ENCODE measurements at places on chromosomes 4 and X.

GRCh38 chr4:102031406-102031805 is 240.9 kb downstream of the BANK1 start:
- no peak for DNase-seq

- no peak for DNase-seq
Measured at GRCh38 chrX:30039768-30040167, 175.6 kb upstream of the MAGEB2 start.

- no peak for DNase-seq
Measured at GRCh38 chrX:56228914-56229313, 3.2 kb upstream of the KLF8 start.

DNA sequence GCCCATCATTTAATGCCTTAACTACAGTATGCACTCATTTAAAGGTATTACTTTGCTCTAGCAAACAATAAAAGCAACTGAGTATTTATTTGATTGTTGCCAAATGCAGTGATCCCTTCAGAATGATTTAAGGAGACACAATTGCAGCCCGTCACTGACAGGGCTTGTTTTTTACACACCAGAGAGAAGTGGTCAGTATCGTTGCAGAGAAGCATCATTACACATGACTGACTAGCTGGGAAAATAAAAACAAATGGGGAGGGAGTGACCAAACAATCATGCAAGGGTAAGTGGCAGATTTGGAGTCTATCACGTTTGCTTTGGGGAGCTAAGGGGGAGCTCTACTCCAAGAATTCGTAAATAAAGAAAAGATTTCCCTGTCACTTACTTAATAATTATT is 1685.3 kb upstream of the TENM3 start:
- no peak for DNase-seq

- DNase-seq = no peak
Measured at GRCh38 chr4:153233761-153234371, 29.6 kb downstream of the TRIM2 start.

DNA sequence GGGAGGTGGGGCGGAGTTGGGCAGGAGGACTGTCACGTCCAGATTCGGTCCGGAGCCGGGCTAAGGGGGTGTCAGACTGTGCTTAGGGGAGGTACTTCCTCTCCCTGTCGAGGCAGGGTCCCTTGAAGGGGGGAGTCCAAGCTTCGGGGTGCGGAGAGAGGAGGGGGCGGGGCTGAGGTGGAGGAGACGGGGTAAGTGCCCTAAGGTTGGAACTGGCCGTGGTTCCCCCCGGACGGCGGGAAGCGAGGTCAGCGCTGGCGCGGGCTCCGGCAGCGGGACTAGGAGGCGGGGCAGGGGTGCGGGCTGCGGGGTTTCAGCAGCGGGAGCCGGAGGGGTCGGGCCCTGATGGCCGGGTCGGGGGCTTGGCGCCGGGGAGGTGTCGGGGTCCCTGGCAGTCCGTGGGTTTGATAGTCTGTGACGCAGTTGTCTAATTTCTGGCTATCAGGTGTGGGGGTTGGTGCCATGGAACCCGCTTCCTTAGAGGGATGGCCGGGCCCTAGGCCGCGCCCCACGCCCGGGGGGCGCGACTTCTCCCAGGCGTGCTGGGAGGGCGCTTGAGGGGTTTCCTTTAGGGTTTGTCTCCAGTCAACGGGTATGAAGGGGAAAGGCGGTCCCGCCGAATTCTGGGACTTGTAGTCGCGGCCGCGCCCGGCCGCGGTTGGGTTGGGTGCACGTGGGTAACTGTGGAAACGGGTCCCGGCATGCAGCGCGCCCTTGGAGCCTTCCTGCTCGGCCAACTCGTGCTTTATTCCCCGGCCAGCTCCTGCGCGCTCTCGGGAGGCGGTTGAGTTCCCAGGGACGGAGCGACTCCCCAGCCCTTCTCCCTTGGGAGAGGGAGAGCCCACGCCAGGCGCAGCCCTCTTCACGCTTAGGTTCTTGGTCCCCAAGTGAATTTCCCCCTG is 1.5 kb downstream of the DCUN1D4 start:
- DNase-seq = no peak

DNA sequence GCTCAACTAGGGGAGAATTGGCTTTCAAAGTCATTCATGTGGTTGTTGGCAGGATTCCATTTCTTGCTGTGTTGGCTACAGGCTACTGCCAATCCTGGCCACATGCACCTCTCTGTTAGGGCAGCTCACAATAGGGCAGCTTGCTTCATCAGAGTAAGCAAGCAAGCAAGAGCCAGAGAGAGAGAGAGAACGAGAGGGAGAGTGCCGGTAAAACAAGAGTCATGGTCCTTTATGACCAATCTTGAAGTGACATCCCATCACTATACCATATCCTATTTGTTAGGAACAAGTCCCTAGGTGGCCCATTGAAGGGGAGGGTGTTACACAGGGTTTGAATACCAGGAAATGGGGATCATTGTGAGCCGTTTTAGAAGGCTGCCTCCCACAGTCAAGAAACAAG is 33.0 kb upstream of the TLR2 start:
- DNase-seq = no peak

DNA sequence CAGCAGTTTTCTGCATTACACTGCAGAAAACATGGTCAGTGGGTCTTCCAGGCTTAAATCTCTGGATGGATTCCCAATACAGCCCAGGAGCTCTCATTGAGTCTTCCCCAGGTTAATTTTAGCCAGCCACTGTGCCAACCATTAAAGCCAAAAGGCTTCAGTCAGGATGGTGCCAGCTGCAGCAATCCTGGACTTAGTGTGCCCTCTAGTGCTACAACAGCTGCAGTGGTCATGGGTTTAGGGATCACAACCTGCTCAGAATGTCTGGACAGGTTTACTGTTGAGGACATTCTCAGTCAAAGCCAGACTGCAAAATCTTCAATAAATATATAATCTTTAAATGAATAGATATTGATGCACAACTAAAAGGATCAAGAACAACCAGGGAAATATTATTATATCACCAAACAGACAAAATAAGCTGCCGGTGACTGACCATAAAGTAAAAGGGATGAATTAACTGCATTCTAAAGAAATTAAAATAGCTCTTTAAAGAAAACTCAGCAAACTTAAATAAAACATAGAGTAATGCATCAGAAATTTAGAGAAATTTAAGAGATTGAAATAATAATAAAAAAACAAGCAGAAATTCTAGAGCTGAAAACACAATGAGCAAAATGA is 639.9 kb downstream of the SPOCK3 start:
- DNase-seq = no peak

- DNase-seq = no peak
Measured at GRCh38 chr4:123564758-123565346, 168.3 kb downstream of the SPRY1 start.

- no peak for DNase-seq
Measured at GRCh38 chr4:59960143-59960542, 1240.0 kb upstream of the ADGRL3 start.

GRCh38 chr4:142264961-142265360 is 581.1 kb downstream of the INPP4B start:
- DNase-seq = no peak

- DNase-seq = no peak
Measured at GRCh38 chrX:46310815-46311497, 234.3 kb downstream of the ZNF674 start.

GRCh38 chr4:80521438-80521837 is 185.9 kb downstream of the CFAP299 start:
- DNase-seq = no peak

- no peak for DNase-seq
Measured at GRCh38 chr4:75671802-75672421, 1.3 kb downstream of the G3BP2 start.

GRCh38 chr4:38204339-38205035 is 244.3 kb downstream of the PTTG2 start:
- DNase-seq = no peak

DNA sequence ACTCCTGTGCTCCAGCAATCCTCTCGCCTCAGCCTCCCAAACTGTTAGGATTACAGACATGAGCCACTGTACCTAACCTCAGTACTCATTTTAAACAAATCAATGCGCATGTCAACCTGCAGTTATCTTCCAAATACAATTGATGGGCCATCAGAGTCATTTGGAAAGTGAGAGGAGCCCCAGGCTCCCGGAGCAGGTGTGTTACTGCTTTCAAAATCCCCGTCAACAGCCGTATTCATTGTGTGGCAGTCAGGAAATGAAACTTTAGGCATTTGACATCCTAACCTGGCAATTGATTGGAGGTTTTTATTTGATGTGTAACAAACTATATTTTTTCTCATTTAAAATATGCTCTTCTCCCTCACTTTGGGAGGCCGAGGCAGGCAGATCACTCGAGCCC is 623.6 kb upstream of the TENM3 start:
- no peak for DNase-seq

- no peak for DNase-seq
Measured at GRCh38 chr4:139768366-139768765, 102.7 kb downstream of the MGST2 start.

DNA sequence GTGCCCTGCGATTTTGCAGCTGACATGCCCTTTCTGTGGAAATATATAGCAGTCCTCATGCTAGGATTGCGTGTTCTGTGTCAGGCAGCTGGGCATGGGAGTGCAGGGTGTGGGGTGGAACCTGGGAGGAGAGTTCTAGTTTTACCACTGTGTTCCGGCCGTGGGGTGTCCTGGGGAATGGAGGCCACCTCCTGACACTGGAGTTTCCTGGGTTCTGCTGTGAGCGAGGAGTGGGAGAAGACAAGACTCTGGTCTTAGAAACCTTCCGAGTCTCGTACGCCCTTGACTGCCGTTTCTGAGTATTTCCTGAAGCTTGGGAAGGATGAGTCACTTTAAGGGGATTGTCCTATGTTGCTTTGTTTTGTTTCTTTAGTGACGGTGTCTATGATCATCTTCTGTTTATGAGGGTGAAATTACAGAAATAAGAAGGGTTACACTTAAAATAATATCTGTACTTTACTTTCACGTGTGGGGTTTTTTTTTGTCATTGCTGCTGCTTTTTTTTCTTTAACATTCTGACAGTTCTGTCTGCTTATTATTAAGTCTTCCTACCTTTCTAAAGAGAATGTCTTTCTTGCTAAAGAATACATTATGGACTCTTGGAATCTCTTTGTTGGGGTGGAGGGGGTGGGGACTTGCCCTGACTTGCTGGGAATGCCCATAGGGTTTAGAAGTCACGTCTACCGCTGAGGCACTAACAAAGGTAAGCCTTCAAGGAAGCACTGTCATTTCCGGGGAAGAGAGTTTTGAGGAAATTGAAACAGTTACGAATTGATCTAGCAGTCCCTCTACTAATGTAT is 19.1 kb downstream of the CD99 start:
- no peak for DNase-seq

- no peak for DNase-seq
Measured at GRCh38 chrX:148728901-148729300, 228.5 kb downstream of the AFF2 start.

DNA sequence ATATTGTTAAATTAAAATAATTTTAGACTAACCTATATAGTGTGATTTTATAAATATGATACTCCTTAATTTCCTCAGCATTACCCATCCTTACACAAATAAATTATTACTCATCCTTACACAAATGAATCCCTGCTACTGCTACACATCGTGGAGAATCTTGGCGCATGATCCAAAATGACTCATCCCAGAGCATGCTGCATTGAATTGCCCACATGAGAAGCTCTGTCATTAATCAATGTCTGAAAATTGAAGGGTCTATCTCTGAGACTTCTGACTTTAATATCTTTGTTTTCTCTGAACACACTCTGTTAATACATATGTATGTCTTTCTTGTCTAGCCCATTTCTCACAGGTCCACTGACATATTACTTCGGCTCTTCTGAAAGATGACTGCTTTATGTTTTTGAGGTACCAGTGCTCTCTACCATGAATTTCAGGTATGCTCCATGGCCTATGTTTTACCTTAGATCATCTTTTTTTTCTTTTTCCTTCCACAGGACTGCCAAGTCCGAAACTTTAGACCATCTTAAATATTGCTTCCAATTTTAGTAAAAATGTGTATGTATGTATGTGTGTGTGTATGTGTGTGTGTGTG is 15.7 kb upstream of the DUSP21 start:
- no peak for DNase-seq

- no peak for DNase-seq
Measured at GRCh38 chrX:154123241-154124219, 20.5 kb upstream of the OPN1LW start.

DNA sequence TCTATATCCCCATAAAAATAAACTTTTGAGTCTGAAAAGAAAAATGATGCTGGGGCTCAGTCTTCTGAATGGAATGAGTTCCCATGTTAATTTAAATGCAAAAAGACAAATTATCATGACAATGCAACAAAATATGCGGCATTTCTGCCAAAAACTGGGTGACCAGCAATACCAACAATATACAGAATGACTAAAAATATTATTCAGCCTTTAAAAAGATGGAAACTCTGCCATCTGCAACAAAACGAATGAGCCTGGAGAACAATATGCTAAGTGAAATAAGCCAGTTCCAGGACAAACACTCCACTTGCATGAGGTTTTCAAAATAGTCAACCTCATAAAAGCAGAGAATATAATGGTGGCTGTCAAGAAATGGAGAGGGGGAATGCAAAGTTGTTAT is 558.5 kb downstream of the IL15 start:
- DNase-seq = no peak

DNA sequence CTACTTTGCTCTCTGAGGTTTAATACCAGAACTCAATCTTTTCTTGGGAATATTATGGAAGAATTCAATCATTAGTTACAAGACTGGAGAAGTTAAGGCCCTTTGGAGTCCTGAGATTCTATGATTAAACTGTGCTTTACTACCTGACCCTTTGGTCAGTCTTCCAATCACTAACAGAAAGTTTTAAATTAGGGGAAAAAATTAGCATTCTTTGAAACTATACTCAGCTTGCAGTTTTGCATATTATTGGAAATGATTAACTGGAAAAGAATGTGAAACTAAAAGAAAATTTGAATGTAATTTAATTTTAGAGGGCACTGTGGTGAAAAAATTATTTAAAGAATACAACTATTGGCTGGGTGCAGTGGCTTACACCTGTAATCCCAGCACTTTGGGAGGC is 18.7 kb upstream of the GPR34 start:
- DNase-seq = no peak

- DNase-seq = no peak
Measured at GRCh38 chr4:21949073-21949457, 493 bp upstream of the KCNIP4 start.

GRCh38 chrX:153517946-153518834 is 748 bp downstream of the ATP2B3 start:
- no peak for DNase-seq

DNA sequence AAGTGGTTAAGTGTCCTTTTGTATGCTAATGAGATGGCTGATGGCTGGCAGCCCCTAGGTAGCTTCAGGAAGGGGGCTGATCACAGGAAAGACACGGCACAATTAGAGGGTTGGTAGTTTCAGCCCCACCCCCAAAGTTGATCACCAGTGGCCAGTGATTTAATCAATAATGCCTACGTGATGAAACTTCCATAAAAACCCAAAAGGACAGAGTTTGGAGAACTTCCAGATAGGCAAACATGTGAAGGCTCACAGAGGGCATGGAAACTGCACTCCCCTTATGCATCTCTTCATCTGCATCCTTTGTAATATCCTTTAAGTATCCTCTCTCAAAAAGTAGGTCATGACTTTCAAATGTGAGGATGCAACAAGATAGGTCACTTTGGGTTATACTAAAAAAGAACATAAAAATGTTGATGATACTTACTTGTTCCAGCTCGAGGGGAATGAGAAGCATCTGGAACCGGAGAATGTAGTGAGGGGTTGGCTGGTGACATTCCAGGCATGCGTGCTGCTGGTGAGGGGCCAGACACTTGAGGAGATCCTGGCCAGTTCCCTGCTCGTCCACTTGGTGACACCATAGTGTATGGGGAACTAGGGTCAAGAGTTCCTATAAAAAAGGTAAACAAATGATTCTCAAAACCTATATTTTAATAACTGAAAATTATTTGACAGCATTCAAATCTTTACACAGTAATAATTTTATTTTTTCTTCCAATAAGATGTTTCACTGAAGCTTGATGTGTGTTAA is 16.7 kb upstream of the CXorf38 start:
- DNase-seq = no peak

- DNase-seq = no peak
Measured at GRCh38 chrX:94256396-94256795, 582.4 kb downstream of the FAM133A start.
